ENCODE measurements at places on chromosomes 1 and 21. TPM values are rescaled to one million over a fixed set of nuclear protein-coding genes. Genes with fewer than 3 reads are reported as not detected.

- no peak overlapping the region for H3K4me3 ChIP-seq
- H3K36me3 ChIP-seq: no peaks in the 10 kb centered on the region
- no peak overlapping the region for H3K27ac ChIP-seq
- DNase-seq: no peak
- H3K4me1 ChIP-seq: no peaks in the 10 kb centered on the region
Observed at GRCh38 chr1:219568733-219569132, 44.2 kb downstream of the ZC3H11B start.

GRCh38 chr1:12486401-12487005, 131.5 kb downstream of the DHRS3 start:
- H3K27ac ChIP-seq: peak overlapping the region; percentile 74
- H3K4me1 ChIP-seq: peaks cover 25% of the 10 kb centered on the region
- no peaks in the 10 kb centered on the region for H3K36me3 ChIP-seq
- no peaks in the 10 kb centered on the region for H3K27me3 ChIP-seq
- no peak overlapping the region for H3K4me3 ChIP-seq

The PKP1 gene
- total RNA-seq: 4.5 TPM

DNA sequence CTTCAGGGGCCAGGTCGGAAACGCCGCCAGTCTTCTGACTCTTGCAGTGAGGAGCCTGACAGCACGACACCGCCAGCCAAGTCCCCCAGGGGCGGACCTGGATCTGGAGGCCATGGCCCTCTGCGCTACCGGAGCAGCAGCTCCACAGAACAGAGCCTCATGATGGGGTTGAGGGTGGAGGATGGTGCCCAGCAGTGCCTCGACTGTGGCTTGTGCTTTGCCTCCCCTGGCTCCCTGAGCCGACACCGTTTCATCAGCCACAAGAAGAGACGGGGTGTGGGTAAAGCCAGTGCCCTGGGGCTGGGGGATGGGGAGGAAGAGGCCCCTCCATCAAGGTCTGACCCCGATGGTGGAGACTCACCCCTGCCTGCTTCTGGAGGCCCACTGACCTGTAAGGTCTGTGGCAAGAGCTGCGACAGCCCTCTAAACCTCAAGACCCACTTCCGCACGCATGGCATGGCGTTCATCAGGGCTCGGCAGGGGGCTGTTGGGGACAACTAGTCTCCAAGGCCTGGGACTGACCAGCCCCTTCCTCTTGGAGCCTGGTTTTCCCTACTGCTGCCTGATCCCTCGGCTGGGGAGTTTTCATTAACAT, 8.7 kb downstream of the ZNF687 start:
- peaks cover 90% of the 10 kb centered on the region for H3K36me3 ChIP-seq
- no peak for DNase-seq
- no peaks in the 10 kb centered on the region for H3K27me3 ChIP-seq
- no peak overlapping the region for H3K4me3 ChIP-seq

- DNase-seq: no peak
- H3K4me3 ChIP-seq: no peak overlapping the region
- H3K4me1 ChIP-seq: no peaks in the 10 kb centered on the region
- H3K36me3 ChIP-seq: no peaks in the 10 kb centered on the region
- H3K27me3 ChIP-seq: no peaks in the 10 kb centered on the region
Observed at GRCh38 chr1:7695497-7696117, 75.5 kb upstream of the VAMP3 start.

The IFNLR1 gene
- total RNA-seq: 7.4 TPM

DNA sequence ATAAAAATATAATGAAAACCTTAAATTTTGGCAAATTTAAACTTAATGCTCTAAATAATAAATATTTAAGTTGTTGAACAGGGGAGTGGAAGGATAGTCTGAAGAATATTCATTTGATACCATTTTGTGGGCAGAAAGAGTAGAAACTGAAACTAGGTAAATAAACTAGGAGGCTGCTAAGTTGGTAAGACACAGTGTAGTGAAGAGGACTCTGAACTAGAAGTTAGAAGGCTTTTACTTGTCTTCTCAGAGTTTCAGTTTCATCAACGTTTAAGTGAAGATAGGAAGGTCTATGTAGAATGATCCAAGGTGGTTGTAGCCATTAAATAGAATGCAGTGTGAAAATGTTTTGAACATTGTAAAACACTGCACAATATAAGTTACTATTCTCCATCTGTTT, 516.9 kb downstream of the AMY1C start:
- H3K27ac ChIP-seq: no peak overlapping the region
- H3K27me3 ChIP-seq: no peaks in the 10 kb centered on the region
- no peaks in the 10 kb centered on the region for H3K36me3 ChIP-seq
- DNase-seq: no peak
- no peak overlapping the region for H3K4me3 ChIP-seq
- H3K4me1 ChIP-seq: no peaks in the 10 kb centered on the region

- no peak for DNase-seq
- no peaks in the 10 kb centered on the region for H3K4me1 ChIP-seq
- H3K4me3 ChIP-seq: no peak overlapping the region
- H3K27ac ChIP-seq: no peak overlapping the region
- no peaks in the 10 kb centered on the region for H3K27me3 ChIP-seq
- H3K36me3 ChIP-seq: no peaks in the 10 kb centered on the region
Observed at GRCh38 chr21:29718081-29718815, 221.5 kb downstream of the GRIK1 start.

DNA sequence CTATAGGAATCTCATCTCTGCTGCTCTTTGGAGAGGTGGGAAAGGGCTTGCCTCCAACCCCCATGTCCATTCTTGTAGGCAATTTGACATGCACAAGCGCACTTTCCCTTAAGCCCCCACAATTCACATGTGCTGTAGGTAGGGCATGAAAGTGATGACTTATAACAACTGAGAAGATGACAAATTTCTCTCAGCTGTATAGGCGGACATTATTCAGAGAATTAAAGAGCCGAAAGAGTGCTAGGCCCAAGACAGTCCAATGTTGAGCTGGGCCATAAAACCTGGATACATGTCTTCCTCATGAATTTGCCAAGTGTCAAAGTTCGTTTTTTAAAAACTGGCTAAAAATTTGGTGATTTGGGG, 106.3 kb upstream of the LYPLAL1 start:
- H3K36me3 ChIP-seq: no peaks in the 10 kb centered on the region
- no peak for DNase-seq
- no peak overlapping the region for H3K27ac ChIP-seq
- H3K4me1 ChIP-seq: no peaks in the 10 kb centered on the region

The TCEANC2 gene
- total RNA-seq: 8.5 TPM

DNA sequence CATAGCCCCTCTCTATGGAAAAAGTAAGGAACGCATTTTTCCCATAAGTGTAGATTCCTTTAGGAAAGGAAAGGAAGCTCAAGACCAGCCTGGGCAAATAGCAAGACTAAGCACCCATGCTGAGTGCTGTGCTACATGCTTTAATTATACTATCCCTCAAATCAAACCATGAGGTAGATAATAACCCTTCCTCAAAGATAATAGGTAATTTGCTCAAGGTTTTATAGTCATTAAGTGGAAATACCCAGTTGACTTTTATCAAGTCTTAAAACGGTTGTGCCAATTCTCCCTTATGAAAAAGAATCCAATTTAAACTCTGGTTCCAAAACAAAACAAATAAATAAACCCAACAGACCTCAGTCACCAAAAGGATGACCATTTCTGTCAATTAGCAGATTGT, 3.4 kb downstream of the KIAA0319L start:
- peaks cover 52% of the 10 kb centered on the region for H3K4me1 ChIP-seq
- no peaks in the 10 kb centered on the region for H3K36me3 ChIP-seq
- peak overlapping the region; percentile 99 for H3K27ac ChIP-seq

The S100A12 gene
- total RNA-seq: not detected

DNA sequence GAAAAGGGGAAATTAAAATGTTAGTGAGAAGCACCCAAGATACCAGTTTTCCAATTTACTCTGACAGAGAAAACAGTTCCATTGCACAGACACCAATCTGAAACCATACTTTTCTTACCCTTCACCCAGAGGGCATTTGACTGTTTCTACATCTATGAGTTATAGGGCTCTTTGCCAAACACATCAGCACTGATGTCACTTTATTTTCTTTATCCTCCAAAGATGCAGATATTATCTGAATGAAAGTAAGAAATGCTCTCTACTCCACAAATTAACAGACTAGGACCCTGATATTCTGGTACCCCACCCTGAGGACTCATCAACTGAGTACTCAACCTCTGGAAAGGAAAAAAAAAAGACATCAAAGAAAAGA, 24.2 kb upstream of the PEX19 start:
- H3K4me1 ChIP-seq: no peaks in the 10 kb centered on the region
- peaks cover 99% of the 10 kb centered on the region for H3K36me3 ChIP-seq
- no peak for DNase-seq
- no peak overlapping the region for H3K27ac ChIP-seq
- no peaks in the 10 kb centered on the region for H3K27me3 ChIP-seq
- H3K4me3 ChIP-seq: no peak overlapping the region

DNA sequence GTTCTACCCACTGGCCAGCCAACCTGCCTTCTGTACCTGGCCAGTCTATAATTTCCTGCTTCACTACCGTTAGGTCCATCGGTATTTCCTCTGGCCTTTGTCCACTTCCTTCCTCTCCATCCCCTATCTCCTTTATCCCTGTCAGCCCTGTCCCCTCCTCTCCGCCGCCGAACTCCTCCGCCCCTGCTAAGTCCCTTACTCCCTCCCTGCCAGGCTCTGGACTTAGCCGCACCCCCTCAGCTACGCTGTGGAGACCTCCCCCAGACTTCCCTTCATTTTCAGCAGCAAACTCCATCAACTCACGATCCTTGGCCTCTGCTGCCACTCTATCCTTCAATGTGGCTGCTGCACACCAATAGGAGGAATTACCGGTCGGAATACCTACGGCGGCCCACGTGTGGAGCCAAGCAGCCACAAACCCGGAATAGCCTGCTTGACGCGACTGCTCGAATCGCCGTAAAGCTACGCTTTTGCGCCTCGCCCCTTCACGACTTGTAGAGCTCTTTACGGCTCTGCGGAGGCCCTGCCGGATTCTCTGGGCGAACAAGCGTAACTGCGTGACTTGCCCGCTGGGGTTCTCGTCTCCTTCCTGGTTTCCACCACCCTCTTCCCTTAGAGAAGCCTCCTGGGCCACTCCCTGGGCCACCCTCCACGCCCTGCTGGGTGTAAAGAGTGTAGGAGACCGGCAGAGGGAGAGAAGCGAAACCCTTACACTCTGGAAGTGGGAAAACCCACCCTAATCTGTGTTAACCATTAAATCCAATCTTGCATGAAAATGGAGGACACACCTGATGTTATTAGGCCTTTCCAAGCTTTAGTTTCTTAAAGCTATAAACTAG, at the start of gene ZNHIT6:
TSS of gene ZNHIT6 (minus strand) at position 444 of the 839 bp plus-strand sequence. CDS start at position 295, 149 bp downstream.
- H3K4me1 ChIP-seq: peaks cover 11% of the 10 kb centered on the region
- H3K27ac ChIP-seq: peak within 1 kb of the TSS; percentile 89
- no peaks in the 10 kb centered on the region for H3K27me3 ChIP-seq

DNA sequence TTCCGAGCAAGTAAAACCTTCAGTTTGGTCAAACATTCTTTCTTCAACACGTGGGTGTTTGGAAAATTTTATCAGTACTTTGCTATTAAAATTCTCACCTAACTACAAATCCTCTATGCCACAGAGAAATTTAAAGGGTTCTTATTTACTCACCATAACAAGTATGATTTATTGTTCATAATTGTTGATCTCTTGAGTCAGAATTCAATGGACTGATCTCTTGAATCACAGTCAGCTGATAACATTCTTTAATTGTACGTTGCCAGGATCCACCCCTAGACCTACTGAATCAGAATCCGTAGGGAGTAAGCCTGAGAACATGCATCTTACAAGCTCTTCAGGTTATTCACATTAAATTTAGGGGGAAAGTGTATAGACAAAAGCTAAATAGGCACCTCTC, 51.2 kb downstream of the DIPK1A start:
- no peak for DNase-seq
- no peak overlapping the region for H3K4me3 ChIP-seq
- no peaks in the 10 kb centered on the region for H3K4me1 ChIP-seq
- no peaks in the 10 kb centered on the region for H3K36me3 ChIP-seq

DNA sequence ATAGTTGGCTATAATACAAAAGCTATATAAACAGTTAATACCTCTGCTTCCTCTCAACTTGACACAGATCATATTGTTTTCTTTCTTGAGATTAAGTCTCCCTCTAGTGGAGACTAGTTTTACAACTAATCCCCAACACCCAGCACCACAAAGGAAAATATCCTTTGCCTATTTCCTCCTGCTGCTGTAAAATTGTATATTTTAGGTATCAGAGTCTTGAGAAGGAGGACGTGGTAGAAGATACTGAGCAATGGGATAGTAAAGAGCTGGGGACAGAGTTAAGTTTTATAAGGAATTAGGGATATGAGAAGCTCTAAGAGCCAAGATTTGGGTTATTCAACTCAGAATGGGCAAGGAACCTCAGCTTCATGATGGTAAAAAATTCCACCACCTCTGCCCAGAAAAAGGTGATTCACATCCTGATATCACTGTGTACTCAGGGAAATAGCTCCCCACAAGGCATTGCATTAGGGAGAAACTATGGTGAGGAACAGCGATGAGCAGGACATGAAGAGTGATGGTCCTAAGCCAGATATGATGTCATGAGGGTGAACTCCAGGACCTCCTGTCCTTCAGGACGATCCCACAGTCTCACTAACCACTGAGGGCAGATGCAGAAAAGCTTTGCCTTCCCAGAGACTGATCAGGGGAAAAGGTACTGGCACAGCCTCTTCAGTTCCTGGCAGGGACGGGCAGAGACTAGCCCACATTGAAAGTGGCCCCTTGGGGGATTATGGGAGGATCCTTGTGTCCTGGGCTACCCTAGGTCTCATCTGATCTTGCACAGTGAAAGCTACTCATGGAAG, 14.7 kb upstream of the CFAP126 start:
- peak overlapping the region; percentile 29 for H3K27ac ChIP-seq
- H3K27me3 ChIP-seq: no peaks in the 10 kb centered on the region
- H3K4me3 ChIP-seq: no peak overlapping the region

The ACTA1 gene
- 2,912 TPM for total RNA-seq

- no peak for DNase-seq
- no peak overlapping the region for H3K27ac ChIP-seq
- H3K4me1 ChIP-seq: no peaks in the 10 kb centered on the region
- H3K4me3 ChIP-seq: no peak overlapping the region
Observed at GRCh38 chr1:230542054-230542453, 100.2 kb upstream of the COG2 start.

- H3K27me3 ChIP-seq: no peaks in the 10 kb centered on the region
- H3K4me3 ChIP-seq: no peak overlapping the region
- no peaks in the 10 kb centered on the region for H3K4me1 ChIP-seq
- H3K36me3 ChIP-seq: no peaks in the 10 kb centered on the region
- no peak overlapping the region for H3K27ac ChIP-seq
- no peak for DNase-seq
Observed at GRCh38 chr1:154157520-154158306, 2.8 kb upstream of the NUP210L start.

GRCh38 chr1:185473186-185473585, 156.1 kb upstream of the IVNS1ABP start:
- no peaks in the 10 kb centered on the region for H3K27me3 ChIP-seq
- no peak overlapping the region for H3K4me3 ChIP-seq
- no peak overlapping the region for H3K27ac ChIP-seq
- DNase-seq: no peak

DNA sequence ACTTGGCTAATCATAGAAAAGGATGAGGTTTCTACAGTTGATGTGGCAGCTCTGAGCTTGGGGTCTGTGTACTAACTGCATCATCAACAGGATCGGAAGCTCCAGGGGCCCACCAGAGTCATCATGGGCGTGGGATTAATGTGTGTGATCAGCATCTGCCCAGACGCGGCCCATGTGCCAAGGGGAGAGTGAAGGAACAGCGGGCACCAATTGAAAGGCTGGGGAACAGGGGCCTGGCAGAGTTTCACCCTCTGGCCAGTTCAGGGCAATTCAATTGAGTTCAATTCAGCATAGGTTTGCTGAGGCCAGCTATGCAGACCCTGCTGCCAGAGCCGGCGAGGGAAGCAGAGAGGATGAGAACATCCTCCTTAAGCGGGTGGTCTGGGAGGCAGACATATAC, 260.0 kb upstream of the AJAP1 start:
- no peaks in the 10 kb centered on the region for H3K36me3 ChIP-seq
- no peak for DNase-seq
- H3K27me3 ChIP-seq: no peaks in the 10 kb centered on the region
- no peak overlapping the region for H3K4me3 ChIP-seq
- H3K4me1 ChIP-seq: no peaks in the 10 kb centered on the region
